ENCODE measurements at places on chromosomes 6 and 20.

- no peak for DNase-seq
Observed at GRCh38 chr6:24079076-24079475, 46.9 kb upstream of the NRSN1 start.

- no peak for DNase-seq
Observed at GRCh38 chr20:2757001-2757400, 43.4 kb downstream of the CPXM1 start.

DNA sequence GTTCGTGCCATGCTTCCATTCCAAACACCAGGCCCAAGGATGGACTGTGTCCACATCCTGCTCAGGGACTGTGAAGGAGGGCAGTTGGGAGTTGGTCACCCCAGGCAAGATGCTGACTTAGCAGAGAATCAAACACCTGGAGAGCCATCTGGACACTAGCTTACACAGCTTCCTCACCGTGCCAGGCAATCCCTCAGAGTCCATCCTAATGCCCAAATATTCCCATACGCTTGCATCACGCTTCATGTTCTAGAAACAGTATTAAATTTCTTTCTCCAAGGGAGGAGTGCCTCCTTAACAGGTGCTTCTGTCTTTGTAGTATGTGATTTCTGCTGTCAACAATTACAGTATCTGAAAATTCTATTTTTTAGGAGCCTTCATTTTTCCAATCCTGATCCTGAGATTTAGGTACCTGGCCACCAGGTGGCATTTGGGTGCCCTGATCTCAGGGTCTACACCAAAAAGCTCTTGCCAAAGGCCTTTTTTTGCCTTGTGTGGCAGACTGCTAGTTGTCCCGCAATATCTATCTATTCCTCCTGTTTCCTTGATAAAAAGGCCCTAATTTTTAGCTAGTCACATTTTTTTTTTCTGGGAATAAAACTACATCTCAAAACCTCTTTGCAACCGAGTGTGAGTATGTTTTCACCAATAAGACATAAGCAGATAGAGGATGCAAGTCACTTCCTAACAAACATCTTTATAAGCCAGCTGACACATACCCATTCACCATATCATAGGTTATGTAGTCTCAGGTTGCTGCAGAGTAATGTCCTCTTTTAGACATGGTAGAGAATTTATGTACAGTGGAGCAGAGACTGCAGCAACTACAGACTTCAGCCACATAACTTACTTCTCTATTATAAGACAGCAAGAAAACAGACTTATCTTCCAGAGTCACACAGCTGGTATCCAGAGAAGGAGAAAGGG lies 85.0 kb downstream of the PREP start:
- DNase-seq = no peak

DNA sequence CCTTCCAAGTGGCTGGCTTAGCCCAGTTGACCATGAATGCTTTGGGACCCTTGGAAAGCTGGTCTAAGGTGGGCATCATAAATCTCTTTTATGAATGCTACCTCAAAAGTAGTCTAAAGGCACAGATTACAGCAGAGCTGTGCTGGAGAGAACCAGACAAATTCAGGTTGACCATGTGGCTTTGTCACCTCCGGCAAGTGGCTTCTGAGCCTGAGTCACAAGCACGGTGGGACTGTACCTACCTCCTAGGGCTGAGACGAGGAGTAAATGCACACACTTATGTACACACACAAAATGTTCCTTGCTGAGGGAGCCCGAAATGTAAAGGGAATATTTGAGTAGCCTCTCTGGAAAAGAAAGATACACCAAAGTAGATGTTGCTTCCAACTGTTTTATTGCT lies 155.9 kb downstream of the NFATC2 start:
- no peak for DNase-seq

- no peak for DNase-seq
Observed at GRCh38 chr6:161394437-161394836, 120.6 kb upstream of the AGPAT4 start.

GRCh38 chr6:134689177-134689576 lies 260.7 kb downstream of the ALDH8A1 start:
- no peak for DNase-seq

- DNase-seq = no peak
Observed at GRCh38 chr20:3572151-3572550, 91.0 kb downstream of the GFRA4 start.

DNA sequence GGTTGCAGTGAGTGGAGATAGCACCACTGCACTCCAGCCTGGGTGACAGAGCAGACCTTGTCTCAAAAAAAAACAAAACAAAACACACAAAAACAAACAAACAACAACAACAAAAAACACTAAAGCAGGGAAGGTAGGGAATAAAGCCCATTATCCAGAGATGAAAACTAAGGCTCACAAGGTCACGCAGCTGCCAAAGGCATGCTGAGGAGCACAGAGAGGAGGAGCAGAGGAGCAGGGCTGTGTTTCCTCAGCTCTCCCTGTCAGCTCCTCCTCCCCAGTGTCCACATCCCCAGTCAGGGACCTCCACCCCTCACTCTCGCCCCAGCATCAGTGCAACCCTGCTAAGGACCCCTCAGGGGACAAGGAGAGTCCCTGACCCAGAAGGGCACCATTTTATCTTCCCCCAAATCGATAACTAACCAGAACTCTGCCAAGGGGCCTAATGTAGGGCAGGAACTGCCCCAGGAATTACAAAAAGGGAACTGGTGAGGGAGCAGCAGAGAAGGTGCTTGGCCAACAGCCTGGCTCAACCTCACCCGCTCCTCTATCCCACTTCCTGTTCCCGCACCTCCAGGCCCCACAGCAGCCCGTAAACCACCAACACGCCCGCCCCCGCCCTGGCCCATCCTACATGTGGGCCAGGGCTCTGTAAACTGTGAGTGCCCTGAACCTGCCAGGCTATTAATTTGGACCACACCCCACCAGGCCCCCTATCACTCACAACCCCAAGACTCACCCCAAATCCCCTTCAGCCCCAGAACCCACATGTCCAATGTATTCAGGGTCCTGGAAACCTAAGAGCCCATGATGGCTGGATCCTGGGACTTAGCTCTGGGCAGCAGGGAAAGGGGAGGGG lies 9.0 kb downstream of the TEAD3 start:
- DNase-seq = no peak

DNA sequence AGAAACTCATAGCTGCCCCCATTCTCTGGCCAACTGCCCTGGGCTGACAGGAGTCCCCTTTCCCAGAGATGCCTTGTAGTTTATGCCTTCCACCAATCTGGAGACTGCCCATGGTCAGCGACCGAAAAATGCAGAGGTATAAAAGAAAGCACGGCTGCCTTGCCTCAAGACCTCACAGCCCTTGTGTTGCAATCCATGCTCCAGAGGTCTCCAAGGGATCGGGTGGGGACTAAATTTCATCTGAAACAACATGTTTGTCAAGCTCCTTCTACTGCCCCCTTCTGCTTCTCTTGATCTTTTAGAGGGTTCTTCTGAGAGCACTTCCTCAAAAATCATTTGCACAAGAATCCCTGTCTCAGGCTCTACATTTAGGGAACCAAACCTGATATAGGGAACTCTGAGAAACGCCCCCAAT lies 128.8 kb downstream of the PLCB1 start:
- no peak for DNase-seq

DNA sequence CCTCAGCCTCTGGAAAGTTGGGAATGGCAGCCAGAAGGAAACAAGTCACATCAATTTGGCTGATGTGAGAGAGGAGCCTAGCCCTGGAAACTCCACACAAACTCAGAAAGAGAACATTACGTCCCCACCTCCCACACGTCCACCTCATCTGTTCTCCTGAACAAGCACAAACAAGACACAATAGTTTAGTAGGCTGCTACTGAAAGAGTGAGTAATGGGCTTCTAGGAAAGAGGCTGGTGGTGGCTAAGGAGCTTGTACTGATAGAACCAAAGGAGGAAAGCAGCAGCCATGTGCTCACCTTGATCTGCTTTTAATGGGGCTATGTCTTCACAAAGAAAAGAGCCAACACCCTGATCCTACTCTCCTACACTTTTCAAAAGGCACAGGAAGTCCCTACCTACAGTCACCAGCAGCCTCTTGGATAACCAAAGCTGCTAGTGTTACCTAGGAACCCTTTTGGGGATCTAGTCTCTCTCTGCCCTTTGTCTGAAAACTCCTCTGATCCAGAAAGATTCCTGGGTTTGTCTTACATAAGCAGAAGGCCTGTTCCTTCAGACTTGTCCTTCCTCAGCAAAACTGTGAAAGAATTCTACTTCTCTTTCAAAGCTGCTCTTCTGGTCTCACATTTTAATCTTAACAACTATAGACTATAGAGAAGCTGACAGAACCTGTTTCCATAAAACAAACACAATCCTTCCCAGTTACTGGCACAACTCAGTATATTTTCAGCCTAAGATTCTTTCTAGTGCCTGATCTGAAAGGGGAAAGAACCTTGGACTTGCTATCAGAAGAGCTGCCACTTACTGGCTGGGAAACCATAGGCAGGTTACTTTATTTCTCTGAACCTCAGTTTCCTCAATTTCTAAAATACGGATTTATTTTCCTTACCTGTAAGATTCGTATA lies 3.1 kb downstream of the PLAGL2 start:
- no peak for DNase-seq

DNA sequence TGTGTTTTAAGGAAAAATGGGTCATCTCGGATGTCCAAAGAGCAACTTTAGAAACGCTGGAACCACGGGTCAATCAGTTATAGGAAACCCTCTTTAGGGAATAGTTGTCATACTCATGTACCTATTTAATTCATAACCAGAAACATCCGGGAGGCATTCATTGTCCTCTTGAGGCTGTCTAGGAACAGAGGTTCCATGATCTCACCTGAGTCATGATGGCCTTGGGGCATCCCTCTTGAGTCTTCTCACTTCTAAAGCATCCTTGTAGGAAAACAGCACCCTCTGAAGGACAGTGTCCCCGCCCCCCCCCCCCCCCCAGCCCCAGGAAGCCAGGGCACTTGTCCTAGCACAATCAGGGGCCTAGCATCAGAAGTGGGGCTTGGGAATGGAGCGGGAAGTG lies 46.3 kb upstream of the CDH4 start:
- DNase-seq = no peak

GRCh38 chr20:60008130-60008808 lies 50.0 kb downstream of the CDH26 start:
- DNase-seq = no peak

DNA sequence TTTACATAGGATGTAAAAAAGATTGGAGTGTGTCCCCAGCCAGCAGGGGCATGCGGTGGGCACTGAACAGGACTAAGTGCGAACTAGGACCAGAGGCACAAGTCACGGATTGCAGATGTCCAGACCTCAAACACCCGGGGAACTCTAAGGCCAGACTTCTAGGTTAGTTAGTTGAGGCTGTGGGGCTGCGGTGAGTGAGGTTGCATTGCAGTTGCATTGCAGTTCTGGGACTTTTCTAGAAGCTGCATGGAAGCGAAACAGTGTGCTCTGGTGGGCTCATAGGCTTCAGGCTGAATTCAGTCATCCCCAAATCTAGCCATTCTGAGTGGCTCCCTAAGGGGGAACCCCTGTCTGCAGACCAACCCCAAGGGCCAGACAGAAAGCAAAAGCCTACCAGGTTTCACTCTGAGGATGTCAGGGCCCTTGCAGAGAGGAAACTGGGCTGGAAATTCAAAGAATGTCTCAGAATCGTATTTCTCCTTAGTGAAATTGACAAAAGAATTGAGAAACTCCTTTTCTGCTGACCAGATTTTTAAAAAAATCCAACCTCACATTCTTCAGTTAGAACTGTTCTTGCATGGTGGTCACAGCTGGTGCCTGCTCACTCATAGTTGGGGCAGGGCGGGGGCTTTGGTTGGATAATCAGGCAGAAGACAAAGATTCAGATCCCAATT lies 182.8 kb downstream of the ZDHHC14 start:
- DNase-seq = no peak

- DNase-seq = no peak
Observed at GRCh38 chr6:30800871-30801270, 56.5 kb upstream of the IER3 start.

DNA sequence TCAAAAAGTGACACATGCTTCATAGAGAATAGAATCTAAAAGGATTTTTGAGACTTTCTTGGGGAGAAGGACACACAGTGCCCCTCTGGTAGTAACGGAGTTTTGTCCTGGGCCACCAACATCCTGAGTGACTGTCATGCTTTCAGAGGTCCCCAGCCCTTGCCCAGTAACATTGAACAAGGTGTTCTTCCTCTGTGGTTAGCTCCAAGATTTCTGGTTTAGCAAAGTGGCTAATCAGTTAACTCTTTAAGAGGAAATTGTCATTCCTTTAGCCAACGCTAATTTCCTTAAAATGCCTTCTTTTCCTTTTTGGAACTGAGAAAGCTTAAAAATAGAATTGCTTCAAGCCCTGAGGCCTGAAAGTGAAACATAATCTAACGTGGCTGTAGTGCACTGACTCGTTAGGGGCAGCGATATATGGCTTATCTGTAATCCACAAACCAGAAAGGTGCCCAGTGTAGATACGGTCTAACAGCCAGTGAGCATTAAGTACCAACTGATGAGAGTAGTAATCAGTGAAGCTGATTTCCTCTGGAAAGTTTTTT lies 7.8 kb downstream of the E2F3 start:
- DNase-seq = no peak

DNA sequence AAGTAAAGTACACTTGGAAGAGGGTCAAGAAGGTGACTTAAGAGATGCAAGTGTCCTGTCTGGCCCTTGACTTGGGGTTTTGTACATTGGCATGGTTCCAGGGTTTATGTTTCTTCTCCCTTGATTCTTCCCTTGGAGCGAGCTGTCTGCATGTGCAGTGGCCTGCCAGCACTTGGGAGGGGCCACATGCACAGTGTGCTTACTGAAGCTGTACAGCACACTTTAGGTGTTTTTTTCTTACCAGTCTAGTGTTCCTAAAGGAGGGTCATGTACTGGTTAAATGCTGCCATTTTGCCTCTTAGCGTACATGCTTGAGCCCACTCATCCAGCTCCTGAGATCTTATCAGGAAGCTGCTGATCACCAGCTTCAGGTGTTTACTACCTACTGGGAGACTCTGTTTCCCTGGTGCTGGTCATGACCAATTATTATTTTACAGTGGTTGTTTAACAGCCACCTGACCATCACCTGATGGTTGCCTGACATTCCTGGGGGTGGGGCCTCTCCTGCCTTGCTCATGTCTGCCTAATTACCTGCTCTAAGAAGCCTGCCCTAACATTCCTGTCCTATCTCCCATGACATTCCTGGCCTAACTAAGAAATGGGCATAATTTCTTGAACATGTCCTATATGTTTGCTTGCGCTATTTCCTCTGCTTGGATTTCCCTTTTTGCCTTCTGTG lies 182.9 kb downstream of the MCHR2 start:
- DNase-seq = no peak
